ENCODE measurements at places on chromosomes 3 and 15. TPM values are rescaled to one million over a fixed set of nuclear protein-coding genes. Genes with fewer than 3 reads are reported as not detected.

DNA sequence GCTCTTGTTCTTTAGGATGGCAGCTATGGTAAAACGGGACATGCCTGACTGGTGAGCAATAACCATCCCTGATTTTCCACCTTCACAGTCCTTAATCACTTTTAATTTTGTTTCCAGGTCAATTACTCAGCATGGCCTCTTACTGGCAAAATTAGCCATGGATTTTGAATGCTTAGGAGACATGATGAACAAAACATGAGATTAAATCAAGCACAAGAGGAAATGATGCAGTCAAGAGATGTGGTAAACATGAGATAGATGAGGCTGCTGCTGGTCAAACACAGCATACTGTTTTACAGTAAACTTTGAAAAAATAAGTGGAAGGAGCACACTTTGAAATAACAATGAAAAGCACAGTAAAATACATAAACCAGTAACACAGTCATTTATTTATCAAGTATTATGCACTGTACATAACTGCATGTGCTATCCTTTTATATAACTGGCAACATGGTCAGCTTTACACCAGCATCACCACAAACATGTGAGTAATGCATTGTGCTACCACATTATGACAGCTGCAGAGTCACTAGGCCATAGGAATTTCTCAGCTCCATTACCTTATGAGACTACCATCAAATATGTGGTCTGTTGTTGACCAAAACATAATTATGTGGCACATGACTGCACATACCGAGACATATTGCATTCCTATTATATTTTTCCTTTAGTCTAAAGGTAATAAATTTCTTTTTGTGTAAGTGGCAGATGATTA is 30.1 kb upstream of the ZNF502 start:
- no peak for DNase-seq

GRCh38 chr3:107797586-107797985 is 274.8 kb downstream of the BBX start:
- no peak for DNase-seq

- DNase-seq: no peak
Measured at GRCh38 chr15:43879386-43880355, 52.9 kb downstream of the WDR76 start.

- DNase-seq: no peak
Measured at GRCh38 chr15:54884312-54884711, 312.4 kb downstream of the RSL24D1 start.

GRCh38 chr3:128849911-128850455 is 29.4 kb upstream of the ACAD9 start:
- no peak for DNase-seq

DNA sequence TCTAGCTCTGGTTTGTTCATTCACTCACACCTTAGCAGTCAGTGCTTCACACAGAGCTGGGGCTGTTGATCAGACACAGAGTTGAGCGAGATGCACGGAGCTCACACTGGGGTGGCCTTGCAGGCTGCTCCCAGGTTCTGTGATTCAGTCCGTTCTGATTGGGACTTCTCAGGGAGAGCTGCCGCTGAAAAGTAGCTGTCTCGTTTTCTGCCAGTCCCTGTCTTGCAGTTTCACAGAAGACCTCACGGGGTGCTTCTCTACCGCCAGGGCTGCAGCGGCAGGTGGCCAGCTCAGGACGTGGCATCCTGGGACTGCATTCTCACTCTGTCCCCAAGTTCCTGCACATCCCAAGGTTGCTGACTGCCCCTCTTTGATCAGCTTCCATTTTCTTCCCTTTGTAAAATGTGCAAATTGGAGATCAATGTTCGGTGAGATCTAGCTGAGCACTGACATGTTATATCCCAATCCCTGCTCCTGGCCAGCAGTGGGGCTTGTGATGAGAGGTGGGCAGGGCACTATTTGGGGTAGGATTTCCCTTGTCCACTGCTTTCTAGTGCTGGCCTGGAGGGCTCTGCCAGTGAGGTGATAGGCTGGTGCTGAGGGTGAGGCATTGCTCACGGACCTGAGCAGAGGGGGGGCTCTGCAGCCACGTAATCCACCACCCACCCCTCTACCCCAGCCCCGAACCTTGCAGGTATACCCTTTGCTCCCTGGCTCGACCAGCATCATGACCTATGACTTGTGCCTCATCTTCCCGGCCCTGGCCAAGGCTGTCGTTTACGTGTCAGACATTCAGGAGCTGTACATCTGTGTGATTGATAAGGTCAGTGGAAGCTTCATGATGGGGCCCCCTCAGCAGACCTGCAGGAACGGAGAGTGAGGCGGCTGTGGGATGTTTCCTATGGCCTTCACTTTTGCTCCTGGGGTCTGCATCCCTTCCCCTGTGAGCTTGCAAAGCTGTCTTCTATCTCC is 5.3 kb upstream of the TXNRD3 start:
- DNase-seq: no peak

FANCD2OS gene
- not detected for total RNA-seq

- DNase-seq: no peak
Measured at GRCh38 chr3:176376531-176376930, 820.8 kb downstream of the TBL1XR1 start.

- no peak for DNase-seq
Measured at GRCh38 chr3:17136136-17136721, 251.5 kb downstream of the PLCL2 start.

DNA sequence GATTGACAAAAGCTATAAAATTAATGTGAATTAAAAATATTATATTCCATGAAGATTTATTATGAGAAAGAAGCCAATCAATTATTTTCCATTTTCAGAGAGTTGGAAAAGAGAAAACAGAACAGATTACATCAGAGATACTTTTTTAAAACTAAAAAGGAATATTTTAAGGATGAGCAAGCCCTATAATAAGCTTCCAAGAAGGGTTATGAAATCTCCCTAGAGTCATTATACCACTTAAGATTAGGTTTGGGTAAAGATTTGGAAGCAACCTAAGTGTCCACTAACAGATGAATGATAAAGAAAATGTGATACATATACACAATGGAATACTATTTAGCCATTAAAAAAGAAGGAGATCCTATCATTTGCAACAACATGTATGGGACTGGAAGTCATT is 51.6 kb upstream of the FSIP1 start:
- no peak for DNase-seq

GOLGA6D gene
- total RNA-seq: not detected

- no peak for DNase-seq
Measured at GRCh38 chr3:127870156-127870555, 44.9 kb upstream of the KBTBD12 start.

DNA sequence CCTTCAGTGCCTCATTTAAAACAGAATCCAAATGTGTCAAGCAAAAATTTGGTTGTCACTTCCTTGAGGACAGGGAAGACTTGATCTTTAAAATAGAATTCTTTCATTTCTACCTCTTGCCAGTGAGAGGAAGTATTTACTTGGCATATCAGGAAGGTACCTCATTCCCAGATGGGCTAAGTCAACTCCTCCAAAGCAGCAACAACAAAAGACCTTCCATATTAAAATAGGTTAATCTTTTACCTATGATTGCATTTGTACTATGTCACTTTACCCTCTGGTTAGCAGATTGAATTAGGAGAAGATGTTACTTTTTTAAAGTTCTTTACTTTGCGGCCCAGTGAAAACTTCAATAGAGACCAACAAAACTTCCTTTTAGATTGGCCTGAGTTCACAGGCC is 462.1 kb upstream of the ADAMTS9 start:
- DNase-seq: no peak

- no peak for DNase-seq
Measured at GRCh38 chr3:3194861-3195260, 15.4 kb upstream of the CRBN start.

DNA sequence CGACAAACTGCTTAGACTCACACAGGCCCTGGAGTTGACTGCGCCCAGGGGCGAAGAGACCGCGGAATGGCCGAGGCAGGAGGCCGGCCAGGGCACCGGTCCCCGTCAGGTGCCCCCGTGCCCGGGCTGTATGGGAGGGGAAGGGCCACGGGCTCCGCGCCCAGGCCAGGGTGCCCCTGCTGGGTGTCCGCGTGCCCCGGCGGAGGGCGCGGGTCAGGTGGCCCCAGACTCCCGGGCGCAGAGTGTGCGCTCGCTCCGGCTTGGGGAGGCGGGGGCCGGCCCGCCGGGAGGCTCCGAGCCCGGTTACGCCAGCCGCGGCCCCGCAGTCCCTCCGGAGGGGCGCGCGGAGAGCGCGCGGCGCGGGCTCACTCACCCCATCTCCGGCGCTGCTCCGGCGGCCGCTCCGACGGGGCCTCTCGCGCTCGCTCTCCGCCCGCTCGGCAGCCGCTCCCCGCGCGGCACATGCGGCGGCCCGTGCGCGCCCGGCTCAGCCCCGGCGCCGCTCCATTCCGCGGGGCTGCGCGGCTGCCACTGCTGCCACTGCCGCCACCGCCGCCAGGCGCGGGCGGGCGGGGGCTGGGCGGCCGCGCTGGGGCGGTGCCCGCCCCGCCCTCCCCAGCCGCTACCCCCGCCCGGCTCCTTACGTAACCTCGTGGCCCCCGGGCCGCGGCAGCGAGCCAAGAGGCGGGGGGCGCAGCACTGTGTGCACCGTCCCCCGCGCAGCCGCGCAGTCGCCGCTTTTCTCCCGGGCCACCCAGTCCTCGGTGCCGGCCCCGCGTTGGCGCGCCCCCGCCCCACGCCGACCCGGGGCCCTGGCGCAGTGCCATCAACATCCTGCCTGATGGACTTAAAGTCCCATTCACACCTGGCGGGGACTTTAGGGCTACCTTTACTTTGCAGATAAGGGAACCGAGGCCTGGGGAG is at the start of gene HOMER2:
Gene HOMER2, minus strand, starts transcription at position 563 of the 924 bp plus-strand sequence. Its CDS starts 185 bp downstream, at position 378.
- DNase-seq: no peak

DNA sequence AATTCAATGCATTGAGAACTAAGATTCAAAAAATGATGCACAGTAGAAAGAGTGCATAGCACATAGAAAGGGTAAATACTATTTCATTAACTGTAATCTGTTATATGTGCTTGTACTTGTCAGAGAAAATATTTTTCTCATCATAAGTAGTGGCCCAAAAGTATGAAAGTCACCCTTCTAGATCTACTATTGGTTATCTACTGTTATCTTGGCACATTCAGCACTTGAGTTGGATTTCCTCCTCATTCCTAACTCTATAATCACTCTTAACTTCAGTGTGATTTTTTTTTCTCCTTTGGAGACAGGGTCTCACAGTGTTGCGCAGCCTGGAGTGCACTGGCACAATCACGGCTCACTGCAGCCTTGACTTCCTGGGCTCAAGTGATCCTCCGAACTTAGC is 194.4 kb downstream of the PCCB start:
- no peak for DNase-seq

- no peak for DNase-seq
Measured at GRCh38 chr3:126782536-126782935, 78.5 kb downstream of the CHCHD6 start.

- DNase-seq: no peak
Measured at GRCh38 chr3:135500034-135500433, 465.5 kb upstream of the PPP2R3A start.

- no peak for DNase-seq
Measured at GRCh38 chr3:137771401-137772213, 7.5 kb downstream of the SOX14 start.

GRCh38 chr3:42020684-42021307 is 58.9 kb upstream of the ULK4 start:
- DNase-seq: no peak

GRCh38 chr3:59246719-59247401 is 197.0 kb upstream of the CFAP20DC start:
- DNase-seq: no peak

GRCh38 chr3:59430341-59430740 is 380.5 kb upstream of the CFAP20DC start:
- DNase-seq: no peak

DNA sequence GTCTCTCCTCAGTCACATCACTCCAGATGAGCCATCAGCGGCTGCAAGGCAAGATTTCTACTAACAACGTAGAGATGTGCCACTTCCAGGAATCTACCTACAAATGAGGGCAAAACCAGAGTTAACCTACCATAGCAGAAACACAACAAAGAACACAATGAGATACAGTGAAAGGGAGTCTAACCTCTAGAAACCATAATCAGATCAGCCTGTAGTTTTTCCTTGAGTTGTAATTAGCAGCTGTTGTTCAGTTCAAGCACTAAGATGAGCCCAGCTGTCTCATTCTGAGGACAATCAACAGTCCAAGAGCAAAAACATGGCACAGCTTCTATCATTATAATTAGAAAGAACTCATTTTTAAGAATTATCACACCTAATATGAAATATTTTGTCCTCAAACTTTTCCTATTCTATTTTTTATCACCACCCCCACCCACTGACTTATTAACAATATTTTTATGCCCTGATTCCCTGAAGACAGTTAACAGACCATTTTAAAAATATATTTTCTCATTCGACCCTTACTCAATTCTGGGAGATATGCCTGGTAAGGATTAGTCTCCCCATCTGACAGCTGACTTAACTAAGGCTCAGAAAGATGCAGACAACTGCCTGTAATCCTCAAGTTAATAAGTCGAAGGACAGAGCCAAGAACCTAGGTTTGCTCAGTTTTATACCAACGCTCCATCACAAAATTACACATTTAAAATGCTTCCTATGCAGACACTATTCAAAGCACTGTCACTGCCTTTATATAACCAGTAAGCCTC is 50.1 kb downstream of the MAGI1 start:
- no peak for DNase-seq

DNA sequence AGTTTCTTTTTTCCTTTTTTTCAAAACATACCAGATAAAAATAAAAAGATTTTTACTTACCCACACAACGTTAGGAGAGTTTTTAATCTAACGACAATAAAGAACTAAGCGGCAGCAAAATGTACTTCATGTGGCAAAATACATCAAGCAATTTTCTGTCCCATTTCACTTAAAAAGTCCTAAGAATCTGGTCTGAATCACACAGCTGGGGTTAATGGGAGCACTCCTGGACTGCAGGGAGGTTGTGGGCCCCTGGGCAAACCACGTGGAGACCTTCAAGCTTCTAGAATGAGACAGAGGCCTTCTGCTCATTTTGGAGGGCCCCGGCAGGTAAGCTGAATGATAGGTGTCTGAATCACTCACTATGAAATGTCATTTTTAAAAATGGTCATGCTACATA is 193.8 kb downstream of the RORA start:
- no peak for DNase-seq

GRCh38 chr15:40054605-40054854 is 15.5 kb upstream of the SRP14 start:
- DNase-seq: no peak

DNA sequence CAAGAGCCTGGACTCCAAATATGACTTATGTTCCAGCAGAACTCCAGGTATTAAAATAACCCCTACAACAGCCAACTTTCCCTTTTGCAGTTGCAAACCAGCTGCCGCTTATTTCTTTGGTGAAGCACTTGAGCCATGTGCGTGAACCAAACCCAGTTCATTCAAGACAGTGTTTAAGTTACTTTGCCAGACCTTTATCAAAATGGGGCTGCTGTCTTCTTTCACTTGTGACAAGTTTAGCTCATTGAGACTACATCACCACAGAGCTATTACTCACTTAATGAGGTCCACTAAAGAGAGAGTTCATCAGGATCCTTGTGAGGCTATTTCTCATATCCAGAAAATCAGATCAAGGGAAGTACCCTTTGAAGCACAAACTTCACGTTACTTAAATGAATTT is 2.4 kb upstream of the XRN1 start:
- no peak for DNase-seq

CFAP161 gene
- not detected for total RNA-seq

PCOLCE2 gene
- total RNA-seq: not detected

- no peak for DNase-seq
Measured at GRCh38 chr15:85890620-85890980, 95.9 kb upstream of the KLHL25 start.

DAPK2 gene
- total RNA-seq: 2.3 TPM

SLC22A13 gene
- 0.67 TPM for total RNA-seq

Measured in CD4-positive, alpha-beta memory T cell (primary cell).